ENCODE measurements at places on chromosomes 7 and 10.
A peak's percentile ranks its signal among the peaks of the same experiment; 100 is the strongest.

DNA sequence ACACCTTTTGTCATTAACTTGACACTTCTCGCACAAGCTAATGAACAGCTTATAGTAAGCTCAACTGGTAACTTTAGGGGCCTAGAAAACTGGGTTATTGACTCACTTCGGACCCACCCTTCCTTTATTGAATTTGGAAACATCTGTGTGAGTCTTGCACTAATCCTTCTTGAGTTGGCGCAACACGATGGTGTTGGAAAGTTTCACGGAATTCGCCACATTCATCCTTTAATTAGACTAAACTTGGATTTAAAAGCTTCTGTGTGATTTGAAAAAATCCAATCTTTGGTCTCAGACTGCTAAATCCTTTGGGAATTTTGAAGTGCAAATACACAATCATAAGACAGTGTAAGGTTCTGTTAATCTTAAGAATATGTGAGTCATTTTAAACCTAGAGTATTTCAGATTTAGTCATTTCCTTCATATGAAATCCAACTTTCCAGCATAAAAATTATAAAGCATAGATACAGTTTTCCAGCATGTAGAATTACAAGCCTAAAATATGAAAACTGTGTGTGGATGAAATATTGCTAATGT is 15.1 kb downstream of the FZD8 start:
- DNase-seq = no peak

- no peak for DNase-seq
Measured at GRCh38 chr10:132449051-132449810, 52.2 kb downstream of the PWWP2B start.

DNA sequence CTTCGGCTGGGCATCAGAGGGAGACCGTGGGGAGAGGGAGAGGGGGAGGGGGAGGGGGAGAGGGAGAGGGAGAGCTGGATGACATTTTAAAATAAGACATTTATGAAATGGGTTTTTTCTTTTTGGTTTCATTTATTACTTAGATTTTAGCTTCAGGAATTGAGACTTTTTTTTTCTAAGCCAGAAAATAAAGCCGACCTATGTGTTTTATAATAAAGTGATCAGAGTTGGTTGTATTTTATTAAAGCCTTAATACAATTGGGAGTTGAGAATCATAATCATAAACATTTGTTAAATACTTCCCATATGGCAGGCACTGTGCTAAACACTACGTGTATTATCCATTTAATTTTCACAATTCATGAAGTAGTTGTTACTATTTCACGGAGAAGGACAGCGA is 70.2 kb downstream of the INPP5F start:
- DNase-seq = no peak

DNA sequence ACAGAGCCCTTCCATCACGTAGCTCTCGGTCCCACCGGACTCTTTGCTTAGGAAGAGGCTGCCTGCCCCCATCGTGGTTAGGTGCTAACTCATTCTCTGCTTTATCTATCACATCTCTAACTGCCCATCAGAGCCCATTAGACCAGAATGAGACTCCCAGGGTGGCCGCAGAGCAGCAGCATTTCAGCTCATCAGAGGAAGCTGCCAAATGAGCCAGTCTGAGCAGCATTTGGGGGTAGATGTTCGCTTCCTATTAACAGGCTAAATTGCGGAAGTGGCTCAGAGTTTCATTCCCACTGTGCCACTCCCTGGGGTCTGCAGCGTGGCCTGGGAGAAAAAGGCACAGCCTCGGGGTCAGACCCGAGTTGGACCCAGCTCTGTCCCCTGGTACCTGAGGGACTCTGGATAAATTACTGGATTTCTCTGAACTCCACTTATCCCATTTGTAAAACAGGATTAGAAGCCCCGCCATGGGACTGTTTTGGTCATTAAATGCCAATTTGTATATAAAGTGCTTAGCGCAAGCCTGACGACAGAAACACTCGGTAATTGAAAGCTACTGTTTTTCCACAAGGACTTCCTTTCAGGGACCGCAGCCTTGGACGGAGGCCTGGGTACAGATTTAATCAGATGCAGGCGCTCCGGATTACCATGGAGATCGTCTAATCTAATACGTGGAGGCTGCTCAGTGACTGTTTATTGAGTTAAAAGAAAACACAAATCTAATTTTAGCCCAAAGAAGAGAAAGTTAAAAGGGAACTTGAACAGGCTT is 73.8 kb upstream of the PRLHR start:
- DNase-seq = peak; percentile 80

DNA sequence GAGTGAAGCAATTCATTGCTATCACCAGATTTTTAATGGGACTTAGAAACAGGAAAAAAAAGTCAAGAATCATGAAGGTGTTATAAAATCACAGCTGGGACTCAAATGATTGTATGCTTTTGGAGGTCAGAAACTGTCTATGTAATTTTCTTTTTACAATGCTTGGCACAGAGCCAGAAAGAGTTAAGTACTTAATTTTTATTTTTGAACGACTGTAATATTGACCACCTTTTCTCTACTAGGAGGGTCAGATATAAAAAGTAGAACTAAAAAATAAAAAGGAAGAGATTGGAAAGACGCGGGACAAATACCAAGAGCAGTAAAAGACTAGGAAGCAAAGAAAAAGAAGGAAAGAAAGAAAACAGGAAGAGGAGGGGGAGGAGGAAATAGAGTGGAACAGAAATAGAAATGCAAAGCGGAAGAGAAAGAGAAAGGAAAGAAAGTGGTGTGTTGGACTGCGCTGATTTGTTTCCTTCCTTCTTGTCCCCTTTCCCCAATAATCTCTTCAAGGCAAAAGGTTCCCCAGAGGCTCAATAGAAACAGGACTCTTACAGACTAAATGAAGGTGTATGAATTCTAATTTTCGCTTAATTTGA is 23.2 kb upstream of the C1GALT1 start:
- no peak for DNase-seq

DNA sequence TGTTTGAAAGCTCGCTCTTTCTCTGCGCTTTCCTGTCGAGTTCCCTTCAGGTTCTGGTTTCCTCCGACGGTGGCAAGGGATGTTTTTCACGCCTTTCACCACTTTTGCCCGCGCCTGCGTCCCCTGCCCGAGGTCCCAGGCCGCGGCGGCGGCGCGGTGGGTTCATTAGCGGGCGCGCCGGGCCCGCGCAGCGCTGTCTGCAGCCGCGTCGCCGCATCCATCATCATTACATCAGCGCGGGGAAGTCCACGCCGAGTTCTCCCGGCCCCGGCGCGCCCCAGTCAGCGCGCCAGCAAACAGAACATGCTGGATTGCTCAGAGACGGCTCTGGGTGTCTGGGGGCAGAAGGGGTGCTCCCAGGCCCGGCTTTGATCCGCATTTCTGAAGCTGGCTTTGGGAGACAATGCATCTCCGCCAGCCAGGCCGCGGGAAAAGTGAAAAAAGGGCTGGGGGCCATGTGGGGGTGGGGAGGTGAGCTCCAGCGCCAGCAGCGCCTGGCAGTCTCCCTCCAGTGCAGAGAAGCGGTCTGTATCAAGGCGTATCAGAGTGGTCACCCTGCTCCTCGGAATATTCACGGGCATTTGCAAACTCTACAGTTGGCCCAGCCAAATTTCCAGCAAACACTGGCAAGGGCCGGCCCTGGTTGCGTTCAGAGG is 8.9 kb downstream of the GLI3 start:
- no peak for DNase-seq

DNA sequence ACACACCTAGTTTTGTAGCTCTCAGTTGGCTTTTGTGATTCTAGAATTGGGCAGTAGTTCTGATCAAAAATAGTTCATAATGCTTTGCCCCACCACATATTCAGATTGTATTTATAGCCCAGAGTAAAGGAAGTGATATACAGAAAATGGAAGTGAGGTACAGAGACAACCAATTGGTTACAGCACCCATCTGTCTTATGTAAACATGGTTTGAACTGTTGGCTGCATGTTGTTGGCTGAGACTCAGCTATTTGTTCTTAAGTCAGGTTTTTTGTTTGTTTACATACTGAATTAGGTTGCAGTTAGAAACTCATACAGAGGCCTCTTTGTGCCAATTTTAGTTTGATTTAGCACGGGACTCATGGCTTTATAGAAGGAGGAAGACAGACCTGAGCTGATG is 158.9 kb upstream of the GPR26 start:
- DNase-seq = no peak

GRCh38 chr7:76191783-76192240 is 9.9 kb upstream of the SRRM3 start:
- DNase-seq = no peak

DNA sequence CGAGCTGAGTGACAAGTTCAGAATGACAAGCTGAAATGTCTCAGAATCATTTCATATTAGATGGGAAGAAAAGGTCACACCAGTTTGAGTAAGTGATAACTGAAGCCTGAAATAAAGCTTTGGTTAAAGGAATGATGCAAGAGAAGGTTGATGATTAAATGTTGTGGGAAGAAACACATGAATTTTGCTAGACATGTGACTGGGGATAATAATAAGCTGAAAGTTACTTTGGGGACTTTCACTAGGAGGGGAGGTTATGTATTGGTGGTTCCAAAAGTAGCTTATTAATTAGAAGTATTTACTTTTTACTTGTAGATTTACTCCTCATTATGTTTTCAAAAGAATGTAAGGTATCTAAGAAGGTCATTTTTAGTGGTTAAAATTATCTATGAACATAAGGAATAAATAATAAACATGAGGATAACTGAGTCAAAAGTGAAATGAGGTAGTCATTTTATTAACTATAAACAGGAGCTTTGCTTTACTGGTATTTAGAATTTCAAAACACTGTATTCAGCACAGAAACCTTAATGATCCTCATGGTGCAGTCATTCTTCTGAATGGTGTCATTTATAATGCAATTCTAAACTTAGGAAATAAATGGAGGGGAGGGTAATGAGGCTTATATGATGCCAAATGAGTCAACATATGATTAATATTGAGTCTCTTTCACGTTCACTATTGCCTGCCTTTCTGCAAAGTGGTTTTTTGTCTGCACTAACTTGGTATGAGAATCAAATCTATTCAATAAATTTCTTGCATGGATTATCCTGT is 63.7 kb downstream of the PRKG1 start:
- DNase-seq = no peak

DNA sequence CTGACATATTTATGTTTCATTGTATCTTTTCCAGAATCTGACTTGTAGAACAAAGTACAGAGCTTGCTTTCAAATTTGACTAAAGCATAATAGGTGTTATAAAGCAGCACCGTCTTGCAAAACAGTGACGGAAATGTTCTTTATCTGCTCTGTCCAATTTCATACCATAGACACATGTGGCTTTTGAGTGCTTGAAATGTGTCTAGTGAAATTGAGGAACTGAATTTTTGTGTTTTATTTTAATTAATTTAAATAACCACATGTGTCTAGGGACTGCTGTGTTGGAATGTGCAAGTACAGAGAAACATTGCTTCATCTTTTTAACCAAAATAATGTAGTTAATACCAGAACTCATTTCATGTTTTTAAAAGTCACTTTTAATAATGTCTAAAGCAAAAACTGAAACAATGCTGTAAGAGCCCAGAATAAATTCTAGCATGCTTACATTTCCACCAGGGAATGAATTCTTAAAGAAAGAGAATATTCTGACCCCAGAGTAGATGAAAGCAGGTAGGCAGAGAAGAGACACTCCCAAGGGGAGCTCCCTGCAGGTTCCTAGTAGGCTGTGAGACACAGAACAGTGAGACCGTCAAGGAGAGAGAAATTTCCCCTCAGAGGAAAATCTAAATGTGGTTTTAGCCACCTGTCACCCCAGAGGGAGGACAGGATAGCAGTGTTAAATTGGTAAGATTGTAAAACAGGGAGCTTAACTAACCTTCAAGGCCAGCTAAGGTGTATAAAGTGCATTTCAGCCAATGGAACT is 175.3 kb upstream of the KMT2E start:
- DNase-seq = no peak

DNA sequence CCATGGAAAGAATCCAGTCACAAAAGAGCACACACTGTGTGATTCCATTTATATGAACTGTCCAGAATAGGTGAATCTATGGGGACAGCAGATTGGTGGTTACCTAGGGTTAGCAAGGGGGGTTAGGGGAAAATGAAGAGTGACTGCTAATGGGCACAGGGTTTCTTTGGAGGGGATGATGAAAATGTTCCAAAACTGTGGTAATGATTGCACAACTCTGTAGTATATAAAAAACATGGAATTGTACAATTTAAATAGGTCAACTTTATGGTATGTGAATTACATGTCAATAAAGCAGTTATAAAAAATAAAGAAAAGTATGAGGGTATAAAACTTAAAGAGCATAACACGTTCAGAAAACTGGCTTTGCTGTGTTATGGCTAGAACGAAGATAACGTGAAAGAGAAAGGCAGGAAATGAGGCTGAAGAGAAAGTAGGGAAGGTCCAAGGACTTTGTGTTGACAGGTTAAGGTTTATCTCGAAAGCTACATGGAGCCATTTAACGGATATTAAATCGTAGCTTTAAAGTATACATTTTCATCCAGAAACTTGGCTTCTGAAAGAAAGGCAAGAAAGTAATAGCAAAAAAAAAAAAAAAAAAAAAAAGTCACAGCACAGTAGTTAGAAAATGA is 26.4 kb upstream of the MSS51 start:
- DNase-seq = no peak

DNA sequence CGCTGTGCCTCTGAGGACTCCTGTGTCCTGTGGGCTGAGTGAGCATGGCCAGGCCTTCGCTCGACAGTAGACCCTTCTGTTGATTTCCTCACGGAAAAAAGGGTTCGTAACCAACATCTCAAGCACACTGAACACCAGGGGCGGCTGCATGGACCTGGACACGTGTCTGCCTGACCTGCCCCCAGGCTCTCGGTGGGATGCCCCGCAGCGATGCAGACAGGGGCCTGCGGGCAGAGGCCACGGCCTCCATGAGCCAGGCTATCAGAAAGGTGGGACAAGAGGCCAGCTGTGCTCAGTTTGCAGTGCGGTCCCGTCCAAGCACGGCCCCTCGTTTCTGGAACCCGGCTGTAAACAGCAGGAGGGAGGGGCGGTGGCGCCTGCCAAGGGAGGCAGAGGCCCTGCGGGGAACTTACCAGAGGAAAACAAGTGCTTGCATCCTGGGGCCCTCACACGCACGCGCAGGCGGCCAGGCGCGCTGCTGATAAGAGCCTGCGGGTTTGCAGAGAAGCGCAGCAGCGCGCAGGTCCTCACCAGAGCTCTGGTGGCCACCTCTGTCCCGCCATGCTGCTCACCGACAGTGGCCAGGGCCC is 10.6 kb downstream of the GPR146 start:
- DNase-seq = peak; percentile 76

GRCh38 chr10:114077815-114078219 is 34.2 kb downstream of the ADRB1 start:
- no peak for DNase-seq

DNA sequence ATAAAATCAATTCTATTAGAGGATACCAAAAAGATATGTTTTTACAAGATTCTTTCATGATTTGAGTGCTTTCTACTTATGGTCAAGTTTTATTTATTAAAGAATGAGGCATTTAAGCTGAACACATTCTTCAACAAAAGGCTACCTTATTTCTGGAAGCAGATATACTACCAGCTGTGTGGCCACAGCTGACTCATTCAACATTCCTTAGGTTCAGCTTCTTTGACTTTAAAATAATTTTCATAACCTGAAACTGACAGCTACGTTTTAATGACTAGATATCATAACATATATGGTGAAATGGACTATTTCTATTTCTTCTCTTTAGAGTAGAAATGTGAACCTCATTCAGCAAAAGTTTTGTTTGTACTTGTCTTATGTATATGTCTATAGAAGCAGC is 414.2 kb upstream of the SEMA3C start:
- no peak for DNase-seq
